ENCODE measurements at places on chromosomes 11 and 22. TPM values are rescaled to one million over a fixed set of nuclear protein-coding genes. Genes with fewer than 3 reads are reported as not detected.

The PANX2 gene
- 3.1 TPM for total RNA-seq

The FGF4 gene
- total RNA-seq: not detected

The TNNT3 gene
- total RNA-seq: not detected

The TMEM132A gene
- total RNA-seq: 12.2 TPM

The VPS11 gene
- 50.1 TPM for total RNA-seq

The LRRC56 gene
- 1.6 TPM for total RNA-seq

The TMEM41B gene
- 35.9 TPM for total RNA-seq

The FAM180B gene
- total RNA-seq: 0.66 TPM

- DNase-seq: no peak
Observed at GRCh38 chr11:9740202-9740883, 76.5 kb downstream of the SWAP70 start.

DNA sequence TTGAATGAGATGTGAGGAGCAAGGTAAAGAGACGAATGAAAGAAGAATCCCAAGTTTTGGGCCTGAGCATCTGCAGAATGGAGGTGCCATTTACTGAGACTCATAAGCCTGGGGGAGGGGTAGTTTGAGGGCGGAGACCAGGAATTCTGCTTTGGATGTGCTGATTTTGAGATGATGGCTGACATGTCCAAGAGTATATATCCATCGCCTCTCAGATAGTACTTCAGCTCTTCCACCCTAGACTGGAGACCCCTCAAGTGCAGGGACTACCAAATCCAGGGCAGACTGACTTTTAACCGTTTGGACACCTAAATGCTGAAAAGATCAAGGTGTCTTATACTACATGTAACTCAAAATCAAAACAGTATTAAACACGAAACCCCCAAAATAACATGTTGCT is 1.3 kb upstream of the SDF2L1 start:
- no peak for DNase-seq

DNA sequence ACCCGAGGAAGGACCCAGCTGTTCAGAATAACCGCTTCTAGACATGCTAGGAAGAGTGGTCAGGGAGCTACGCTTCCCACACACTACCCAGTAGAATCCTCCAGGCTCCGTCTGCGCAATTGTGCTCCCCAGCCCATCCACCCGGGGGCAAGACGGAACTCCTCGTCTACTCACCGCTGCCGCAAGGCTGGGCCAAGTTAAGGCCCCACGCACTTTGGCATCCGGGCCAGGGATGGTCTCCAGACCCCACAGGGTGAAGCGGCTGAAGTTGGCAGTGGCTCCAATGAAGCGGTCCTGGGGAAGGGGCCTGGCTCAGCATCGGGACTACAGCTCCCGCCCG is 757 bp downstream of the RNASEH2C start:
- no peak for DNase-seq

DNA sequence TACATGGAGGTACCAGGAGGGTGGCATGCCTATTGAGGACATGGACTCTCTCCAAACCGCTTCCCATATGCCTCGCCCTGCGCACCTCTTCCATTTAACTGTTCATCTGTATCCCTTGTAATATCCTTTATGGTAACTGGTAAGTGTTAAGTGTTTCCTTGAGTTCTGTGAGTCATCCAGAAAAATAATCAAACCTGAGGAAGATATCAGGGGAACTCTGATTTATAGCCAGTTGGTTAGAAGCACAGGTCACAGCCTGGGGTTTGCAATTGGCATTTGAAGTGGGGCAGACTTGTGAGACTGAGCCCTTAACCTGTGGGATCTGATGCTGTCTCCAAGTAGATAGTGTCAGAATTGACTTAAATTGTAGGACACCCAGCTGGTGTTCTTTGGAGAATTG is 27.6 kb upstream of the CAT start:
- no peak for DNase-seq

DNA sequence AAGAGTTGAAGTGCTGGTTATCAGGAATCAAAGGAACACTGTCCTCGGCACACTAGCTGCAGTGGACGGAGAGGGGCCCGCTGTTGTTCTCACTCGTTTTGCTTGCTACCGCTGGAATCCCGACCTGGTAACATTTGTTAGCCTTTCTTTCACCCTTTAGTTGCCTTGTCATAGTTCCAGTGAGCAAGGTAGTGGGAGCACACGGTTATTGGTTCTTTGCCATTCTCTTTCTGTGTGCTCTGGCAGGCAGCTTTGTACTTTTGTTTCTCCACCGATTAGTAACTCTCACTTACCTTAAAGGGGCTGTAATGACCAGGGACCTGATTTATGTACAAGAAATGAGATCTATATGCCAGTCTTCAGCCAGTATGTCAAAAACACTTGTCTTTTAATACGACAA is 1.8 kb downstream of the DEPDC7 start:
- DNase-seq: no peak

DNA sequence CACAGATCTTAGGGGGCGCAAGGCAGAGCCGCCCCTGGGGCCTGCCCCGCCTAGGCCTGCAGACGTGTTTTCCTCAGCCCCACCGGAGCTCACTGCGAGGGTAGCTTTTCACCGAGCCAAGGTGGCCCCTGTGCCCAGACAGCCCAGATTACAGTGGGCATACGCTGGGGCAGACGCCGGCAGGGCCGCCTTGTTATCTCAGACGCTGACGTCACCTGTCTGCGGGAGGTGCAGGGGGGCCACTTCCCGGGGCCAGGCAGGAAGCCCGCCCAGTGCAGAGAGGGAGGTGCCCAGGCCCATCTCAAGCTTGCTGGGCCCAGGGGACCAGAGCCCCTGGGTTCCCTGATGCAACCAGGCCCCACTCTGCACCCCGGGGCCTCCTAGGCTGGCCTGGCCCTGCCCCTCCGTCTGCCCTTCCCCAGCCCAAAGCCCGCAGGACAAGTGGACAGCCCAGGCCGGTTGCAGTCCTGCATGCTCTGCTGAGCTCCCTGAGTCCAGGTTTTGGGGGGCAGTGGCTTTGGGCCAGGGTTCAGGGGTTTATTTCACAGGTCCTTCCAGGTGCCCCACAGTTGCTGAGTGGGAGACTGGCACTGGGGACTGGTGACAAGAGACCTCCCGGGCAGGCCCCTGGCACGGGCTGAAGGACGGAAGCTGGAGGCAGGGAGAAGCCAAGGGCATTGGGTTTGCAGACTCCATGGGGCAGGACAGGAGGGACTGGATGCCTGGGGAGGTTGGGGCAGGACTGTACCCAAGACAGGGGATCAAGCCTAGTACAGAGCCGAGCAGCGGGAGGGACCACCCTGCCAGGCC is 38.6 kb downstream of the IGF2 start:
- DNase-seq: peak; percentile 50

DNA sequence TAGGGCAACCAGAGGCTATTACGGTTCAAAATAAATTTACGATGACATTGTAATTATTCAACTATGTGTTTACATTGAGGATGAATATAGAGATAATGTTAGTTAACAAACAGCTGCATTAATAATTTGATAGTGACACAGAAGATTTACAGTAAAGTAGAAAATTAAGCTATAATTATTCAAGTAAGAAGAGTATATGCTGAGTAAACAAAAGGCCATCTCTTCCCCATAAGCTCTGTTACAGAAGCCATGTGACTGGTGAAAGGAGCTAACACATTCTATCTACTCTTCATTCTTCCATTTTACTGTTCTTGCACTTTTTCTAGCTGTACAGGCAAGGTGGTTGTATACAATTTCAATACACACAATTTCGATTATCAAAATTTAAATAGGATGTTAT is 54.2 kb downstream of the IMMP1L start:
- DNase-seq: no peak

DNA sequence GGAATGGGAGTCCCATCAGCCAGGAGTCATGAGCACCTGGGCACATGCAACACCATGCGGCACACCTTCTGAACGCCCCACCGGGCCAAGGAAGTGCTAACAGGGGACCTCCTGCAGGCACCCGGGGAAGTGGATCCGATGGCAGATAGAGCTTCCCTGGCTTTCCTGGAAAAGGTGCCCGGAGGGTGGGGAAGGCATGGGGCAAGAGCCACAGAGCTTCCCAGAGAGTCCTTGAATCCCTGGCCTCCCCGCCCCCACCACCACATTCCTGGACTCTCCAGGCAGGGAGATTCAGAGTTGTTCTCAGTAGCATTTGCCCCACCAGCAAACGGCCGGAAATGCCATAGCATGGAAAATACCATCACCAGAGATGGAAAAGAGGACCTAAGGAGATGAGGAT is 8.3 kb downstream of the TRIM29 start:
- DNase-seq: no peak

DNA sequence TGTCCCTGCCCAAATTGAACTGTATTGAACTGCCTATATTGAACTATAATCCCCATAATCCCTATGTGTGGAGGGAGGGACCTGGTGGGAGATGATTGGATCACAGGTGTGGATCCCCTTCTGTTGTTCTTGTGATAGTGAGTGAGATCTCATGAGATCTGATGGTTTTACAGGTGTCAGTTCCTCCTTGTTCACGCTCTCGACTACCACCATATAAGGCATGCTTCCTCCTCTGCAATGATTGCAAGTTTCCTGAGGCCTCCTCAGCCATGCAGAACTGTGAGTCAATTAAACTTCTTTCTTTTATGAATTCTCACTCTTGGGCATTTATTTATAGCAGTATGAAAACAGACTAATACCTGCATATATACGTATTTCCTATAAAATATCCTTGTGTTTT is 206.5 kb upstream of the PDGFD start:
- no peak for DNase-seq
